ENCODE measurements at places on chromosomes 5 and 9.

DNA sequence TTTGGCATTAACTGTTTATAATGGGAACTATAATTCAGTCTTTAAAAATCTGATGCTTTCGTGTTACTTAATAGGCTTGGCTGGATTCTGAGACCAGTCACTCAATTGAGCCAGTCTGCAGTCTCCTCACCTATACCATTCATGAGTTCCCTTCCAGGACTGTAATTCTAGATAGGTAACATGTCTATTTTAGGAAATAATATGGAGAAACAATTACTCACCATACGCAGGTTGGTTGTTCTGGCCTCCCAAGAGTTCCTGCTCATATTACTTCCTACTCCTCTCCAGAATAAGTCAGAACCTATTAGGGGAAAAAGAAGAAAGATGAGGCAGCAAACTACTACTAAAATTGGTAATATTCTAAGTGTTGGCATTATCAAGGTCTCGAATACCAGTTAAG lies 4.5 kb upstream of the IARS1 start:
- DNase-seq = no peak

DNA sequence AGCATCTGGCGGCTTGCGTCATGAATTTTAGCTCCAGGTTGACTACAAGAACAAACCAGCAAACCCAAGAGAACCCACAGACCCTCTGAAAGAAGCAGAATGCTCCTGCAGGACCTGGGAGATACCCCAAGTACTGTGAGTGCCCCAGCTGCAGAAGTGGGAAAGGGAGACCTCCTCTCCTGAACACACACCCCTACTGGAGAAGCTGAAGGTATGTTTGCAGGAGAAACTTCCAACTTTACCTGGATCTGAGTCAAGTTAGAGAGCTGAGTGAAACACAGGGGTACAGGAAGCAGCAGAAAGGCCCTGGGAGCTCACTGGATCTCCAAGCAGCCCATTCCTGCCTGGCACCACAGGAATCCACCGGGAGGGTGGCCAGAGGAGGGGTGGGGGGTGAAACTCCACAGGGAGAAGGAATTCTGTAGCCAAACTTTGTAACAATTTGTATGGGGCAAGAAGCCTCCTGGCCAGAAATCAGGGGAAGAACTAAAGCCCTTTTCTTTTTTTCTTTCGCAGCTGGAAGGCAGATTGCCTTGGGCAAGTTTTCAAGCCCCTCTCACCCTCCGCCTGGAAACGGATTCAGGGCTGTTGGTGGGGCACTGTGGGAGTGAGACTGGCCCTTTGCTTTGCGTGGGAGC lies 576.2 kb downstream of the BNC2 start:
- DNase-seq = no peak

GRCh38 chr5:154238776-154239481 lies 48.4 kb downstream of the GALNT10 start:
- DNase-seq = no peak

GRCh38 chr5:144335561-144335960 lies 164.9 kb downstream of the KCTD16 start:
- DNase-seq = no peak

GRCh38 chr9:127858041-127858512 lies 3.6 kb upstream of the ENG start:
- no peak for DNase-seq

DNA sequence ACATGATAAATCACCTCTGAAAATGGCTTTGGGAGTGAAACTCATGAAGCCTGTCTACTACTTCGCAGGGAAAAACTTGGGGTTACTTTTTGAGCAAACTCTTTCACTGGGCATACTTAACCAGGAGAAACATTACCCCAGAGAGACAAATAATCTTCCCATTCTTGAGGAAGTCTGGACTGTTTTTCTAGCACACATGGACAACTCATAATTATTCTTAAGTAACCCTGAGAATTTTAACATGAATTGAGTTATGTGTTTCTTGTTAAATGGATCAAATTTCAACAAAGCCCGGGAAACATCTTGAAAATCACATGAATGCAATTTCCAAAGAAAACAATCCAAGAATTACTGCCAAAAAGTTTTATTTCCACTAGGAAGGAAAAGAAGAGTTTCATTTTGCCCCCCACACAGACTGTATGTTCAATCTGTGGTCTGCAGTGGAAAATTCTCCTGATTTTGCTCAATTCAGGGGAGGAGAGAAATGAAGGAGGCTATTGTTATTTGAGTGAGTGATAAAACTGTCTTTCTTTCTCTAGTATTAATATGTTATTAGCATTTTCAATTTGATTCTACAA lies 564.8 kb upstream of the CLINT1 start:
- no peak for DNase-seq

- no peak for DNase-seq
These were observed 6.1 kb downstream of the ORM2 start for GRCh38 chr9:114335745-114336144.

GRCh38 chr9:3508521-3509291 lies 17.1 kb downstream of the RFX3 start:
- no peak for DNase-seq

DNA sequence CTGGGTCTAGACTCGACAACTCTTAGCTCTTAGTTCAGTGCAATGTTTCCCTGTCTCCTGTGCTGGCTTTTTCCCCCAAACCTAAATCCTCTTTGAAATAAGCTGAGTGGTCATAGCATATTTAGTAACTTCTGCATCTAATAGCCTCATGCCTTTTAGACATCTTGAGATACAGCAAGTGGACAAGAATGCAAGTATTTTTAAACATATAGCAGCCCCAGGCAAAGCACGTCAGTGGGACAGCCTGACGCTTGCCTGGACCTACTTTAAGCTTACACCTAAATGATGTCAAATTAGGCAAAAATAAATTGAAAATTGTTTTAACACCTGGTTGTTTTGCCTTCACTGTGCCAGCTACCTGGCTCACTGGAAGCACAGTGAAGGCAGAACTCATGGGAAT lies 8.0 kb downstream of the C9 start:
- no peak for DNase-seq

DNA sequence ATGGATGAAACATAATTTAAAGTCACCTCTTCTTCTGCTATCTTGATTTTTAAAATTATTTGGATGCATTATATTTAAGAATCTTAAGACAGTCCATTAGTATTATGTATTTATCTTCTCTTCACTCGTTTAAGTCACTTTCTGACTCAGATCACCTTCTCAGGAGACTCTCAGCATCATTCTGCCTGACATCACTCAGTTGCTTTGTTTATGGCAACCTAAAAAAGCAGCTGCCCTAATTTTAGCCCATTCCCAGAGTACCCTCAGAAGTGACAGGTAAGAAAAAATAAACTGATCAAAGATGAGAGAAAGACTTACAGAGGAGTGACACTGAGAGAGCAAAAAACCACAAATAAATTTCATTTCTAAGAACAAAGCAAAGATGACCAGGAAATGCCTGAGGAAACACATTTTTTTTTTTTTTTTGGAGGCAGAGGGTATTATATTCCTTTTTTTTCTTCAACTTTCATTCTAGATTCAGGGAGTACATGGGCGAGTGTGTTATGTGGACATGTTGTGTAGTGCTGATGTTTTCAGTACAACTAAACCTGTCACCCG lies 140.5 kb downstream of the MUSK start:
- DNase-seq = no peak

GRCh38 chr5:168844016-168844921 lies 265.1 kb upstream of the PANK3 start:
- DNase-seq = no peak

- no peak for DNase-seq
These were observed 52.4 kb downstream of the NSD1 start for GRCh38 chr5:177185993-177186392.

GRCh38 chr5:57581772-57582171 lies 99.2 kb upstream of the ACTBL2 start:
- no peak for DNase-seq

DNA sequence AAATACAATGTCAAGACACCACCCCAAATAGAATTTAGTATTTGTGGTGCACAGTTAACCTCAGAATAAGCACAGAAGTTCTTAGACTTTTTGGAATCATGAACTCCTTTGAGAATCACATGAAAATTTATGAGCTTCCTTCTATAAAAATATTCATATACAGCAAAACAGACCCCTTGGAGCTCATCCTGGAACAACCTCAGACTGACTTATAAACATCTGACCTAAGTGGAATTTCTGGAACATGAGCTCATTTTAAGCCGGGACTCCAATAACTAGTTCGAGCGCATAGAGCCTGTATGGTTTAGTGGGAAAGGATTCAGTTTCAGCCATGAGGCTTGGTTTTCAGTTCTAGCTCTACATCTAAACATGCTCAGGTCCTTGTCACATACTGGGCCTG lies 192.3 kb downstream of the DEPDC1B start:
- peak; percentile 41 for DNase-seq

GRCh38 chr5:50647726-50648125 lies 18.7 kb upstream of the PARP8 start:
- DNase-seq = no peak

- no peak for DNase-seq
These were observed 134.0 kb upstream of the RASEF start for GRCh38 chr9:83196946-83197345.
